Lower lobe of right lung (tissue), 2 donors: ENCODE measurements at places on chromosomes 2 and 18. TPM values are rescaled to one million over a fixed set of nuclear protein-coding genes. Genes with fewer than 3 reads are reported as not detected.

CDH20 gene
- total RNA-seq: 0.24 TPM

MEIS1 gene
- 54.7 TPM for total RNA-seq

PHOSPHO2 gene
- total RNA-seq: 6.1 TPM

EDAR gene
- total RNA-seq: 0.12 TPM

RFX8 gene
- not detected for total RNA-seq

LRATD1 gene
- total RNA-seq: 8.0 TPM

- no peaks in the 10 kb centered on the region for H3K27me3 ChIP-seq
- no peak for DNase-seq
- no peak overlapping the region for H3K4me3 ChIP-seq
- no peak overlapping the region for H3K27ac ChIP-seq
- peaks cover 8% of the 10 kb centered on the region for H3K4me1 ChIP-seq
Observed at GRCh38 chr2:133500917-133501316, 67.3 kb downstream of the NCKAP5 start.

DNA sequence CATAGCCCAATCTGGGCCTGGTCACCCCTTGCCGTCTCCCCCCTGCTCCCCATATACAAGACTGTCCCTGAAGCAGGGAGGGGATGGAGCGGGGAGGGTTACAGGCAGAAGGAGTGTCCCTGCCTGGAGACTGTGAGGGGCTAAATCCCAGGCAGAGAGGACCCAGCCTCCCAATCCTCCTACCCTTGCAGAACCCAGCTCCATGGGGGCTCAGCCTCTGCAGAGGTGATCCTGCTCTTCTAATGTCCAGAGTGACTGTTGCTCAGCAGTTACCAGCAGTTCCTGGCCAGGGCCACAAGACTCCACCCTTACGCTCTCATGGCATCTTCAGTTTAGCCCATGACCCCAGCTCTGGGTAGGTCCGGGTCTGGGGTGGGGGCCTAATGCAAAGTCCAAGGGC, 58.1 kb downstream of the COA5 start:
- no peak for DNase-seq
- H3K36me3 ChIP-seq: peaks cover 98% of the 10 kb centered on the region
- H3K4me1 ChIP-seq: no peaks in the 10 kb centered on the region
- H3K4me3 ChIP-seq: no peak overlapping the region
- H3K27ac ChIP-seq: no peak overlapping the region

DNA sequence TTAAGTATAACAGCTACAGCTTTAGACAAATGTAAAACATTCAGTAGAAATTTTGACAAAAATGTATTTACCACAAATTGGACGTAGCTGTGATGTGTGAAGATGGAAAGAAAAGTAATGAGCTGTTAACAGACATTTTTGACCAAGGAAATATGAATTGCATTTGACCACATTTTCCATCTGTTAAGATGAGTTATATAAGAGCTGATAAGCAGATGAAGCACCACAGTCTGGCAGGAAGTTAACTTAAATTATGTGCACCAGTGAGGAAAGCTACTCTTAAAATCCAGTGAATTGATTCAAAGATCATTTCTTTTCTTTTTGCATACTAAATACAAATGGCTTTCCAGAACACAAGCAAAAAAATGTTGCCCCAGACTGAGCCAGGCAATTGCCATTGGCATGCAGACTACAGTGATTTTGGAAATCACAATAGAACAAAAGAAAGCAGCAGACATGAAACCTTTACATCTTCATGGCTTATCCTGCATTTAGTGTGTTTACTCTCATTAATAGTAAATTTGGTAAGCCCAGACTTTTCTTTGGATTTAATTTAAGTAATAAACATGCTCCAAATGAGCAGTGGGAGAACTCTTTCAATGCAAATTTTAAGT, 493.7 kb downstream of the TMX3 start:
- no peak for DNase-seq
- no peak overlapping the region for H3K4me3 ChIP-seq
- no peaks in the 10 kb centered on the region for H3K36me3 ChIP-seq
- H3K27me3 ChIP-seq: no peaks in the 10 kb centered on the region
- no peak overlapping the region for H3K27ac ChIP-seq

- DNase-seq: no peak
- H3K36me3 ChIP-seq: no peaks in the 10 kb centered on the region
- H3K27ac ChIP-seq: peak overlapping the region; percentile 82
- peak overlapping the region; percentile 18 for H3K4me3 ChIP-seq
Observed at GRCh38 chr18:48781988-48782363, 168.8 kb downstream of the SMAD7 start.

GRCh38 chr2:10000541-10000940, 42.8 kb upstream of the KLF11 start:
- DNase-seq: no peak
- no peaks in the 10 kb centered on the region for H3K4me1 ChIP-seq
- no peaks in the 10 kb centered on the region for H3K27me3 ChIP-seq
- H3K27ac ChIP-seq: no peak overlapping the region
- H3K4me3 ChIP-seq: no peak overlapping the region

- peaks cover 55% of the 10 kb centered on the region for H3K4me1 ChIP-seq
- no peaks in the 10 kb centered on the region for H3K36me3 ChIP-seq
- no peaks in the 10 kb centered on the region for H3K27me3 ChIP-seq
Observed at GRCh38 chr2:219126555-219126954, 34.1 kb downstream of the NHEJ1 start.

GRCh38 chr18:60445341-60445740, 72.8 kb upstream of the MC4R start:
- H3K27ac ChIP-seq: no peak overlapping the region
- H3K4me3 ChIP-seq: no peak overlapping the region
- DNase-seq: no peak
- H3K4me1 ChIP-seq: no peaks in the 10 kb centered on the region

DNA sequence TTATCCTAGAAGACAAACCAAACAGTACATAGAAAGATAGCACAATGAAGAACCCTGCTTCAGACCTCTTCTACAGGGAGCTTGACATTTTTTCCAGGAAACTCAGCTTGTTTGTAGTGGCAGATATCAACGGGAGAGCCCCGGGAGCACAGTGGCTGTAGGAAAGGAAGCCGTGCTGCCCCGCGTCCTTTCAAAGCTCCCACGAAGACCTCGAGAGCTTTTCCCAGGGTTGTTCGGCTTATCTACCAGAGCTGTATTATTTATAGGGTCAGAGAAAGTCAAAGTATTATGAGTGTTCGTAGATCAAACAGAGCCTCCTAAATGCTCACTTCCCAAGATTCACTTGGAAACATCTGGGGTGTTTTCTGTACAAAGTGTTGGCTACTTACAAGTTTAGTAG, 167.1 kb upstream of the COPS8 start:
- no peak for DNase-seq
- H3K27me3 ChIP-seq: no peaks in the 10 kb centered on the region
- peaks cover 10% of the 10 kb centered on the region for H3K4me1 ChIP-seq
- H3K4me3 ChIP-seq: no peak overlapping the region

GRCh38 chr18:31497836-31498573, at the start of gene DSG2:
DSG2 (plus strand) TSS chr18:31498177; CDS start chr18:31498252, 75 bp downstream.
- H3K27ac ChIP-seq: peak within 1 kb of the TSS; percentile 77
- peaks cover 42% of the 10 kb centered on the region for H3K27me3 ChIP-seq
- peak within 1 kb of the TSS; percentile 61 for H3K4me3 ChIP-seq
- peaks cover 8% of the 10 kb centered on the region for H3K4me1 ChIP-seq

GRCh38 chr2:227183657-227184367, 19.4 kb downstream of the COL4A3 start:
- H3K27me3 ChIP-seq: no peaks in the 10 kb centered on the region
- no peaks in the 10 kb centered on the region for H3K36me3 ChIP-seq
- H3K27ac ChIP-seq: no peak overlapping the region
- DNase-seq: peak; percentile 51
- H3K4me3 ChIP-seq: no peak overlapping the region

- H3K36me3 ChIP-seq: no peaks in the 10 kb centered on the region
- no peak overlapping the region for H3K27ac ChIP-seq
- no peak overlapping the region for H3K4me3 ChIP-seq
- DNase-seq: no peak
- H3K27me3 ChIP-seq: no peaks in the 10 kb centered on the region
Observed at GRCh38 chr2:49288902-49289700, 134.8 kb upstream of the FSHR start.

GRCh38 chr2:4745056-4745991, 946.9 kb upstream of the SOX11 start:
- DNase-seq: no peak
- H3K27ac ChIP-seq: no peak overlapping the region
- H3K4me3 ChIP-seq: no peak overlapping the region
- no peaks in the 10 kb centered on the region for H3K27me3 ChIP-seq

DNA sequence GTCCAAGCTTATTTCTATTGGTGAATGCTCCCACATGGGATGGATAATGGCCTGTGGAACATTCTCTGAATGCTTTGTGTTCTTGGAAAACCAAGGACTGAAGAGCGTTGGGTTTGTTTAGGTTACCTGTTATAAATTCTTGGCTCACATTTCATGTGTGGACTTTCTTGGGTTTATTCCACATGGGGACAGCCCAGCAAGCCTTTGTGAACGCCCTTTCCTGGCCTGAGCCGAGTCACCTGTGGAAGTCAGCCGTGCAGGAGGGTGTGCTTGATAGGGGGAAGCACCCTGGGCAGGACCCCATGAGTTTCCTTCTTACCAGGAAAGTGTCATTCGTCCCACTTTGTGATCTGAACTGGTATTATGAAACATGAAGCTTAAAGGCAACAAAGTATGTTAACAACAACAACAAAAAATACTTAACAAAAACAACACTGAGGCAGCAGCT, 4.1 kb downstream of the RAB31 start:
- no peak for DNase-seq
- peak overlapping the region; percentile 15 for H3K4me3 ChIP-seq
- H3K27ac ChIP-seq: peak overlapping the region; percentile 74
- no peaks in the 10 kb centered on the region for H3K27me3 ChIP-seq
- no peaks in the 10 kb centered on the region for H3K36me3 ChIP-seq

- no peak overlapping the region for H3K4me3 ChIP-seq
- peaks cover 11% of the 10 kb centered on the region for H3K4me1 ChIP-seq
- no peaks in the 10 kb centered on the region for H3K27me3 ChIP-seq
Observed at GRCh38 chr2:238226698-238227586, 12.9 kb downstream of the HES6 start.

DNA sequence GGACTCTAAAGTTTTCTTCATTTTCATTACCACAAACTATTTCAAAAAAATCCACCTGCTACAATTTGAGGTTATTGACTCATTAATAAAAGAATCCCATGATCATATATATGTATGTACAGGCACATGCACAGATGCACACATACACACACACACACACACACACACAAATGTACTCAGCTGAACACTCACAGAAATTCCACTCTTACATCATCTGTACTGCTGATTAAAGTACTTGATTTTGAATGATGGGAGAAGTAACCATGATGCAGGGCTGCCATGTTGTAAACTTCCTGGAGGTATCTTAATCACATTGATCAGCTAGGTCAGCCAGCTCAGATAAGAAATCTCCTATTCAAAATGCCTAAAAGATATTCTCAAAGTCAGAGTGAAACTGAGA, 1313.2 kb upstream of the NRXN1 start:
- no peaks in the 10 kb centered on the region for H3K27me3 ChIP-seq
- H3K4me1 ChIP-seq: no peaks in the 10 kb centered on the region
- H3K4me3 ChIP-seq: no peak overlapping the region
- no peaks in the 10 kb centered on the region for H3K36me3 ChIP-seq

- H3K27me3 ChIP-seq: no peaks in the 10 kb centered on the region
- no peak overlapping the region for H3K4me3 ChIP-seq
- no peak for DNase-seq
- no peaks in the 10 kb centered on the region for H3K36me3 ChIP-seq
- H3K27ac ChIP-seq: peak overlapping the region; percentile 64
Observed at GRCh38 chr2:217980036-217980435, 22.8 kb downstream of the TNS1 start.

DNA sequence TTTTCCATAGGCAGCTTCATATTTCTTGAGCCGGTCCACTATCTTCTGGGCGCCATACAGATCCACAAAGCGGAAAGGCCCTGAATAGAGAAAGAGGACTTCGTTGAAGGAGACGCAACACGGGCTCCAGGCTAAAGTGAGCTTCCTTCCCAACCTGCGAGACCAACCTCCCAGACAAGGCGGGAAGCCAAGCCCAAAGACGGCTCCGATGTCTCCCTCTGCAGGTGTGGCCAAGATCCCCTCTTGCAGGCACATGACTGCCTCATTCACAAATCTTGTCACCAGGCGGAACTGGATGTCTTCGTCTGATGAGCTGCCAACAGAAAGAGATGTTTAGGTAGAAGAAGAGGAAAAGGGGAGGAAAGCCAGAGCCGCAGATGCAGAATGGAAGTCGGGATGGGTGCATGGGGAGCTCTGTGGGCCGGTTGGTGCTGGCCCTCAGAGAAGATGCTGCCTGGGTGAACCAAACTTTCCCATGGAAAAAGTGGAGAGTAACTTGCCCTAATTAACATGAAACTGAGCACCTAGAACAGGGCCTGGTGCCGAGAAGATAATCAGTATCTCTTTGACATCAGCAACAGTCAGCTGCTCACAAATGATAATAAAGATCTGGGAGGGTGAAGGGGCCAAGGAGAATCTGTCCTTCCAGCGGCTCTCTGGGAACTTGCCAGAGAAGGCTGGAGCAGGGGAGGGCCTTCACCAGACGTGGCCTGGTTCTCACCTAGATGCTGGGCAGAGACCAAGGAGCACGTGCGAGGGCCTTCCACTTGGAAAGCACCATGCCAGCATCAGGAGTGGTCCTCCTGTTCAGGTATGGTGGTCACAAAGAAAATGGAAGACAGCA, 18.6 kb downstream of the GAREM2 start:
- no peak overlapping the region for H3K4me3 ChIP-seq
- H3K4me1 ChIP-seq: no peaks in the 10 kb centered on the region
- H3K27ac ChIP-seq: no peak overlapping the region
- DNase-seq: no peak
- no peaks in the 10 kb centered on the region for H3K27me3 ChIP-seq

DNA sequence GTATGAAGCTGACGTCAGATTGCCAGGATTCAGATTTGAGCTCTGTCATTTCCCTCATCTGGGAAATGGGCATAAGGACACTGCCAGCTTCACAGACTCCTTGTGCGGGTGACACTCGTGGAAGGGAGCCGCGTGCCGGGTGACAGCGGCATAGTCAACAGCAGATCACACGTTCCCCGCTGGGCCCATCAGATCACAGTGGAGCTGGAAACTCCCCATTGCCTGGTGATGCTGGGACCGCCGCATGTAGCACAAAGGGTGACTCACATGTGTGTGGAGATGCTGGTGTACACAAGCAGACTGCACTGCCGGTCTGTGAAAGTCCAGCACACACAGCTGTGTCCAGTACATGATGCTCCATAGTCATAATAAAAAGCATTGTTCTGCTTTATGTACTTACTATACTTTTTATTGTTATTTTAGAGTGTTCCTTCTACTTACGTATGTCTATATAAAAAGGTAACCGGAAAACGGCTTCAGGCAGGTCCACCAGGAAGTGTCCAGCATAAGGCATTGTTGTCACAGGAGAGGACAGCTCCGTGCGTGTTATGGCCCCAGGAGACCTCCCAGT, 31.8 kb downstream of the SALL3 start:
- H3K27ac ChIP-seq: no peak overlapping the region
- no peaks in the 10 kb centered on the region for H3K36me3 ChIP-seq
- no peak for DNase-seq
- peaks cover 18% of the 10 kb centered on the region for H3K27me3 ChIP-seq

GRCh38 chr2:66679442-66679841, 244.5 kb downstream of the MEIS1 start:
- H3K4me1 ChIP-seq: no peaks in the 10 kb centered on the region
- H3K27me3 ChIP-seq: no peaks in the 10 kb centered on the region
- no peaks in the 10 kb centered on the region for H3K36me3 ChIP-seq
- no peak overlapping the region for H3K4me3 ChIP-seq
- no peak overlapping the region for H3K27ac ChIP-seq
